ENCODE measurements at places on chromosomes 13 and 19.

DNA sequence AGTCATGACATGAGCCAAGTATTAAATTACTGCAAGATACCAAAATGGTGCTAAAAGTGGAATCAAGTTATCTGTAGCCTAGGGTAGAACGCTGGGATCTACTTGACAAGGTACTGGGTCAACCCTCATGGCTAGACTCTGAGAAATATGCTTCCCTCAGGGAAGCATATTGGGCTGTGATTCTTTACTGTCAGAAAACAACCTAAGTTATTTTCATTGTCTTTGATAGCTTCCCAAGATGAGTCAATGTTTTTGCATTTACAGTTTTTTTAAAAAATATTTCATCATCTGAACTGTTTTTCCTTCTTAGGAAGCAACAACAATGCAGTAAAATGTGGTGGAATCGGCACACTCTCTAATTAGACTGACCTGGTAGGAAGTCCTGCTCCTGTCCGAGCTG is 218.0 kb downstream of the RGCC start:
- no peak for DNase-seq

GRCh38 chr19:41328842-41329225 is 18.9 kb downstream of the CCDC97 start:
- no peak for DNase-seq

DNA sequence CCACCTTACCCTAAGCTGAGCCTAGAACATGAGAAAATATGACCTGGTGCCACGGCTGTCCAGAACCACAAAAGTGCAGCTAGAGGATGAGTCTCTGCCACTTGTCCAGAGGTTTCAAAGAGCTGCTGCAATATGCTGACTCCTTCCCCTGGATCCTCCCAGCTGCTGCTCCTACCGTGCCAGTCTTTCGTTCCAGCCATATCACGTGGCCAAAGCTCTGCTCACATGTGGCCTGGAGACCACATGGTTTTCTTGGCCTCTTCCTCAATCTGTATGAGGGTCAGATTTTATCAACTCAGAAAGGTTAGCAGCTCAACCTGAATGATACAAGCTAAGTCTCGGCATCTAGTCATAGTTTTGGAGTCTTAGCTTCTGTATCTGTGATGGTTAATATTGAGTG is 3.2 kb upstream of the SACS start:
- no peak for DNase-seq

DNA sequence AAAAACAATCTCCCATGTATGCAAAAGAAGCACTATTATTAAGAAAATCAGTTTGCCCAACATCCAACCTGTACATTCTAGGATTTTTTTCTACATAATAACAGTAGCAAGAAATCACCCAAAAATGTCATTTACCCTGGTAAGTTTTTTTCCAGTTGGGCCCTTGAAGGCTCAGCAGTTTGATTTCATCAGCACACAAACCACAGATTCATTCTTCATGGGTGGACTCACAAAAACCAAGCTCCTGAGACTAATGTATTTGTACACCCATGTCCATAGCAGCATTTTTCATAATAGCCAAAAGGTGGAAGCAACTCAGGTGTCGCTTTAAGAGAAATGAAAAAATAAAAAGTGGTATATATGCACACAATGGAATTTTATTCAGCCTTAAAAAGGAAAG is 210.1 kb downstream of the TBC1D4 start:
- no peak for DNase-seq

DNA sequence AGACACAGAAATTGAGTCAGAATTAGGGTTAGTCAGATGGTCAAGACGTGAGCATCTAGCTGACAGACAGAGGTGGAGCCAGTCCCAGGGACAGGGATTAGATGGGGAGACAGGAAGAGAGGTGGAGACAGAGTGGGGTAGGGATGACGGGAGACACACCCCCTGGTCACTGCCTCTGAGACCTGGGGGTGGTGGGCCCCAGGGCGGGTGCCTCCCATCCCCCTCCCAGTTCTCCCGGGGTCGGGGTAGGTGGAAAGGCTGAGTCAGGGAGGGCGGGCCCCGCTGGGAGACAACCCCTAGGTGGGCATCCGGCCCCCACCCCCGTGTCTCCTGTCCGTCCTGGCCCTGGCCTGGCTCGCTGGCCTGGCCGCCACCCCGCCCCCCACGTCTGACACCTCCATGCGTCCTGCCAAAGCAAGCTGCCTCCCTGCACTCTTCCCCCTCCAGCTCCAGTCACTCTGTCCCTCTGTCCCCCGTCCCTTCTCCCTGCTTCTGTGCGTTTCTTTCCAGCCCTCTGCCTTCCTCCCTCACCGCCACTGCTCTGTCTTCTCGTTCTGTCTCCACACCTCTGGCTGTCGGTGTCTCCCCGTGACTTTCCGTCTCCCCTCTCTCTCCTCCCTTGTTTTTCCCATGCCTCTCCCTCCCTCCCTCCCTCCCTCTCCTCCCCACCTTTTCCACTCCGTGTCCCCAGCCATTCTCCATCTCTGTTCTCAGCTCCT is 15.1 kb downstream of the CCDC97 start:
- no peak for DNase-seq

DNA sequence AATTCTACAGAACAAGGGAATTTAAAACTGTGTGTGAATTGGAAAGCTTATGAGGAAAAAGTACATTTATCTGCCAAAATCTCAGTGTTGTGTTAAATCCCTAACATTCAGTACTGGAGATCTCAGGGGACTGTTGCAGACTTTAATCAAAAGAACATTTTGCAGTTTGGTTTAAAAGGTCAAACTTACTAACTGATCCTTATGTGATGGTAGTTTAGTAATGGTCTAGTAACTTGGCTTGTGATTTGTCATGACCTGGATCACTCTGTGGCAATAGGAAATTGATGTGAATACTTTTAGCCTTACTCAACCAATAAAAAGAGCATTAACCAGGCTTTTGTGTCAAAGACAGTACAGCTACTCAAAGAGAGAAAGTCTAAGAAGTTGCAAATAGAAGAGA is 862.1 kb upstream of the MIR17HG start:
- DNase-seq = peak; percentile 80

GRCh38 chr13:97234236-97234635 is 12.1 kb downstream of the MBNL2 start:
- no peak for DNase-seq

- DNase-seq = peak; percentile 9
Measured at GRCh38 chr19:35963514-35963913, 27.3 kb downstream of the LRFN3 start.

DNA sequence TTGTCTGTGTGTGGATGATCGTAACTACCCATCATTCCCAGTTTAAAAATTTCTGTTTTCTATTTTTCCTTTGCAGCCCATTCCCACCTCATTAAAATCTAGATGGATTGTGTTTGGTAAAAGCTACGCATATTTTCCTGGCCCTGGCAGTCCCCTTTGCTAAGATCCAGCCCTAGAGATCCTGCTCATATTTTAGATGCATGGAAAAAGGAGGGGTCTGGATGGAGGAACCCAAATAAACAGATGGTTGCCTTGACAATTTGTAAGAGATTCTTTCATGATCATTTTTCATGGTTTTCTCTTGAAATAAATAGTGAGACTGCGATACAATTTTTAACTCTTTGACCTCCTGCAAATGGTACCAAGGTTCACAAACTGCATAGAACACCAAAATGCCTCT is 174.4 kb downstream of the SLC7A1 start:
- no peak for DNase-seq

- DNase-seq = no peak
Measured at GRCh38 chr19:12984683-12985048, 10.6 kb upstream of the NFIX start.

- DNase-seq = no peak
Measured at GRCh38 chr19:33705090-33705847, 83.5 kb downstream of the CHST8 start.

DNA sequence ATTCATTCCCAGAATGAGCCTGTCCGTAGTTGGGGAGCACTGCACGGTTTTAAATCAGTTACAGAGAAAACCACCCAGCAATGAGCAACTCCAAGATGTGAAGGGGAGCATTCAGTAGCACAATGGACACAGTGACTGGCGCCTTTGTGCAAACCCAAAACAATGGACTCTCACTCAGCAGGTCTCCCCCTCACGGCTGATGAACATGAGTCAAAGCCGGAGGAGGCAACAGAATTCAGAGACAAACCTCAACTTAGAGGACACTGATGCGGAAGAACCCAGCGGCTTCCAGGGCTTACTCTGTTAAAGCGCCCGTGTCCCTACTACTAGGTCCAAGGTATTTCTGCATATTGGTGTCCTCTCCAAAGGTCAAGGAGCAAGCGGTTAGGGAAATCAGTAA is 17.7 kb downstream of the PLEKHF1 start:
- DNase-seq = no peak

DNA sequence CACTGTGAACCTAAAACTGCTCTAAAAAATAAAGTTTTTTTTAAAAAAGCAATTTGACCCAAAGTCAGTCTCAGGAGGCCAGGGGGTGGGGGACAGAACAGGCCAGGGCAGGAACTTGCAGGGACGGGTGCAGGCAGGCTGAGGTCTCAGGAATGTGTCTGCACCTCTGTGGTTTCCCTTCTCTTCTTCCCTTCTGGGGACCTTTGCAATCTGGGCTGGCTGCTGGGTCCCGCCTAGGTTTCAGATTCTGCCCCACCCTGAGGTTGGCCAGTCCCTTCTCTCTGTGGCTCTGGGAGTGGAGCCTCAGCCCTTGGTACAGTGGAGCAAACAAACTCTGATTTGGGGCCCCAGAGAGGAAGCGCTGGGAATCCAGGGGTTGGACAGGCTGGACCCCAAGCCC is 5.3 kb upstream of the F2RL3 start:
- no peak for DNase-seq

DNA sequence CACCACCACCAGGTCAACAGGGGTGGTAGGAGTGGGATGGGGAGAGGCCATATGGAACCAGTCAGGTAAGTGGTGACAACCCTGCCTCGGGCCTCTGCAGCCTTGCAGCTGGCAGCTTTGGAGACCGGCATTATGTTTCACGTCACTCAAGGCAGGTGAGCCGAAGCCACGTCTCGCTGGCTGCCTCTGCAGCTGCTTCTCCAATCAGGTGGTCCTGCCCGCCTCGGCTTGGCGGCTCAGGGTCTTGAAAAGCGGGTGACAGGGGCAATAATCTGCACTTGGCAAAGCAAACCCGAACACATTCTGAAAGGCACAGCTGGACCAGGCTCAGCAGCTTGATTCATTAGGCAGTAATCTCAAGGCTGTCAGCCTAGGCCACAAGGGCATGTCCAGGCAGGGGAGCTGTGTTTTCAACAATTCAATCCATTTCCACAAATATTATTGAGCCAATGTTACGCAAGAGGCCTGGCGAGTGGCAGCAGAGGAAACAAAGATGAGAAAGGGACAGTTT is 77.4 kb upstream of the PCDH8 start:
- no peak for DNase-seq

- DNase-seq = no peak
Measured at GRCh38 chr13:42028113-42028799, 20.2 kb upstream of the DGKH start.

DNA sequence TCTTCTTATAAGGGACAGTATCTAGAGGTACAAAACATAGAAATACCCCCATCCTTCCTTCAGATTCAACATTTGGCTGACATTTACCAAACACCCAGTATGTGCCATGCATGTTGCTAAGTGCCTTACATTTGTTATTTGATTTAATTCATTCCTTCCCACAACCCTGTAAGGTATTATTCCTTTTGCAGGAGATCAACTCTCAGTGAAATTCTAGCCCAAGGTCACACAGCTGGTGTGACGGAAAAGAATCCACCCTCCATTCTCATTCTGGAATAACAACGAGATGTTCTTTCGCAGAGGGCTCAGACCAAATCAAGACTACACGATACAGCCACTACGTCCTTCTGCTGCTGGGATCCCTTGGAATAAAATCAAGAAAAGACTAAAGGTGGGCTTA is 67.8 kb downstream of the C13orf42 start:
- no peak for DNase-seq

DNA sequence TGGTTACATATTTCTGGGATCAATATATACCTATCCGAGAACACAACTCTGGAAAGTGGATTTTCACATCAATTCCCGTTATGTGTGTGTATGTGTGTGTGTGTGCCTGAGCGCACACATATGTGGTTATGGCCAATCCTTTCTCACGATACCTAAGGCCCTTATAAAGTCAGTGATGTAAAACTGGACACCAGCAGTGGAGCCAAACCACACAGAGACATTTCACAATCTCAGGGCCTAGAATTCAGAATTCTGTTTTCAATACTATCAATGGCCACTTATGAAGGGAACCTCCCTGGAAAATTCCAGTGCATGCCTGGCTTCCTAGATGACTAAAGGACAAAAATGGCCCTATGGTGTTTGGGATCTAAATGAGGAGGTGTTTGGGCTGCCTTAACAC is 187.3 kb upstream of the UBL3 start:
- no peak for DNase-seq

DNA sequence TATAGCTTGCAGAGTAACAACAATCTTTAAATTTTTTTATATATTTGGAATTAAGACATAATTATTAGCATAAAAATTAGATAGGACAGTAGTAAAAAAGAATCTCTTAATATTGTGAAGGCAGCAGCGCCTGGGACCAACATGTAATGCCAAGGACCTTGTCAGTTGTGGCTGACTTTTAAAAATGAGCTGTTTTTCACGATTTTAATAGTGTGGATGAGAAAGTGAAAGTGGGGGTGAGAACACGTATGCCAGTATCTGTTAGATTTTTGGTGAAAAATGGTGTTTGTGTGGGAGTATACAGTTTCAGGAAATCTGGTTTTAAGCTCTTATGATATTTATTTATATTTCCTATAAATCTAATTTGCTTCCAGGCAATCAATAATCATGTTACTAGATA is 125.2 kb downstream of the LMO7 start:
- no peak for DNase-seq

GRCh38 chr19:14366529-14366928 is 14.7 kb upstream of the ADGRE5 start:
- peak; percentile 22 for DNase-seq

GRCh38 chr19:491146-491741 is 5.0 kb upstream of the MADCAM1 start:
- no peak for DNase-seq

- no peak for DNase-seq
Measured at GRCh38 chr19:1811942-1812425, at the start of gene ATP8B3. Gene ATP8B3 (minus strand): TSS chr19:1812276. CDS start chr19:1811736, 540 bp downstream.

GRCh38 chr19:7554990-7555864 is 19.7 kb downstream of the PNPLA6 start:
- no peak for DNase-seq

GRCh38 chr13:75341028-75341427 is 140.9 kb downstream of the TBC1D4 start:
- DNase-seq = no peak

GRCh38 chr13:59094181-59094580 is 1069.5 kb downstream of the DIAPH3 start:
- no peak for DNase-seq

DNA sequence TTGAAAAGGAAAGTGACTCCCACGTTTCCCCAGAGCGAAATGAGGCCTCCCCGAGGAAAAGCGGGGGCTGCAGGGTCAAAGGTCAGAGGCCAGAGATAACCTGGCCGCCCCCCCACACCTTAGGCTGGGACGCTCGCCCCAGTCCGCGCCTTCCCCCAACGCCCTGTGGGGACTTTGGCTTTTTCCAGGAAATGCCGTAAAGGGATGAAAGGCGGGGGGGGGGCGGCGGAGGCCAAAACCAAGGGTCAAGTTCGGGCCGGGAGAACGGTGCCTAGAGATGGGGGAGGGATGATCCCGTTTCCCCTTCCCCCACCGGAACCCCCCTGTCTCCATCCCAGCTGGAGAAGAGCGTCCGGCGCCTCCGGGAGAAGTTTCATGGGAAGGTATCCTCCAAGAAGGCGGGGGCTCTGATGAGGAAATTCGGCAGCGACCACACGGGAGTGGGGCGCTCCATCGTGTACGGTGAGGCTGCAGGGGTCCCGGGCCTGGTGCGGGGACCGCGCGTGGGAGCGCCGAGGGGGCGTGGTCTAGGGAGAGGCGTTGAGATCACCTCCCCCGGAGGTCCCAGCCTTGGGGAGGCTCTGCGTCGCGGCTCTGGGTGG is 575 bp downstream of the SHFL start:
- no peak for DNase-seq

GRCh38 chr13:110236431-110236830 is 70.5 kb downstream of the COL4A1 start:
- DNase-seq = no peak
